ENCODE measurements at places on chromosomes 7 and 10.

GRCh38 chr7:91089382-91089963, 174.8 kb upstream of the FZD1 start:
- peak; percentile 63 for DNase-seq

- DNase-seq: no peak
Observed at GRCh38 chr7:73995821-73996511, 32.0 kb upstream of the ELN start.

GRCh38 chr10:119418362-119418761, 124.2 kb downstream of the RGS10 start:
- DNase-seq: no peak

GRCh38 chr10:23196915-23197314, 4.8 kb downstream of the PTF1A start:
- no peak for DNase-seq

DNA sequence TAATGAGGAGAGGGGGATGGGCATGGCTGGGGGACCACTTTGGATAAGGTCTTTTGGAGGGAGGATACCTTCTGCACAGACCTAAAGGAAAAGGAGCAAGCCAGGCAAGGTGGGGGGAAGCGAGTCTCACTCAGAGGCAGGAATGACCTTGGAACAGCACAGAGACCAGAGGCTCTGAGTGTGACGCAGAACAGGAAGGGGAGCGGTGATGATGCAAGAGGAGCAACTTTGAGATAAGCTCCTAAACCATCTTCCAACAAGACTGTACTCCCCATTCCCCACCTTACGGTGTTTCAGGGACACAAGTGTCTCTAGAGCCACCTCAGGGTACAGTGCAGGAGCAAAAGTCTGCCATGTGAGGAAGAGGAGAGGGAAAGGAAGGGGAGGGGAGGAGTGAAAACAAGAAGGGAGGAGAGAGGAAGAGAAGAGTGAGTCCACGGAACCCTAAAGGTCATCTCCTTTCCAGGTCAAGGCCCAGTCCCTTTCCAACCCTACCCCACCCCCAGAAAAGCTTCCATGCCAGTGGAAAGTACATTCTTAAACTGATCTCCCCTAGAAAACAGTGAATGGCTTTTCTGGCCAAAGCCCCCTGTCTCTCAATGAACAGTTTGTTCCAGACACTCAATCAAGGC, 54.1 kb downstream of the JAZF1 start:
- no peak for DNase-seq

GRCh38 chr10:133273534-133274143, 3.0 kb downstream of the ADAM8 start:
- DNase-seq: no peak

GRCh38 chr7:1883834-1884582, 213.9 kb downstream of the ELFN1 start:
- no peak for DNase-seq

DNA sequence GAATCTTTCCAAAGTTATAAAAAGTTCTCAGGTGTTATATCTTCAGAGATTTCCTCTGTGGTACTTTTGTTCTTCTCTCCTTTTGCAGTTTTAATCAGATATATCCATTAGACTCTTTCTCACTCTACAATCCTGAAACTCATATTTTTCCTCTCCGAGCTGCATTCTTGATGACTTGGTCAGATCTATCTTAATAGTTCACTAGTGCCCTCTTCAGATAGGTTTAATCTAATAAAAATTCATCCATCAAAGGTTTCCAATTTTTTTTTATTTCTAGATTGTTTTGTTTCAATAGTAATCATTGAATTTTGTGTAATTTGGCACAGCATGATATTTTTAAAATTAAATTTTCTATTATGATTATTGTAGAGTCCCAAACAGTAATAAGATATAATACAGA, 21.8 kb upstream of the DGKB start:
- DNase-seq: peak; percentile 39

DNA sequence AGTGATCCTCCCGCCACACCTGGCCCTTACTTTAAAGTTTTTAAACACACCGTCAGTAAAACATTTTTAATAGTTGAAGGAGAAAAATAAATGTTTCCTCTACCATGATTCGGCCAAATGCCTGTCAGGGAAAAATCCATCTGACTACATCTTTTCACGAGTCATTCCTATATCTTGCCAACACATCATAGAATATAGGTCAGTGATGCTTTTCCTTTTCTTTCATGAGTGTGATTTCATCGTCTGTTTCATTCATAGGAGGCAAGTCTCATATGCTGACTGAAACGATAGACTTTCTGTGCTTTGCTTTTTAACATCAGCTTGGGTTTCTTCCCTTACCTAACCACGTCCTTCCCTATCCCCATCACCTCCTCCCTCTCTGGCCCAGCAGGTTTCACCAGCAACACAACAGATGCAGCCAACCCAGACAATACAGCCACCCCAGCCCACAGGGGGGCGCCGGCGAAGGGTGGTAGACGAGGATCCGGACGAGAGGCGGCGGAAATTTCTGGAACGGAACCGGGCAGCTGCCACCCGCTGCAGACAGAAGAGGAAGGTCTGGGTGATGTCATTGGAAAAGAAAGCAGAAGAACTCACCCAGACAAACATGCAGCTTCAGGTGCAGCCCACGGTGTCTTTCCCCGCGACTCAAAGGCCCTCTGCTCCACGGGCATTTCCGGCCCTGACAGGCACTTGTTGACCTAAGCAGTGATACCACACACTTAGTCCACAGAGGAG, 149.2 kb downstream of the TRIL start:
- peak; percentile 56 for DNase-seq

- DNase-seq: no peak
Observed at GRCh38 chr7:3195160-3195559, 105.9 kb upstream of the SDK1 start.

GRCh38 chr7:95875519-95875918, 103.2 kb downstream of the DYNC1I1 start:
- DNase-seq: no peak

- peak; percentile 32 for DNase-seq
Observed at GRCh38 chr7:75639071-75639885, 99.5 kb downstream of the HIP1 start.

DNA sequence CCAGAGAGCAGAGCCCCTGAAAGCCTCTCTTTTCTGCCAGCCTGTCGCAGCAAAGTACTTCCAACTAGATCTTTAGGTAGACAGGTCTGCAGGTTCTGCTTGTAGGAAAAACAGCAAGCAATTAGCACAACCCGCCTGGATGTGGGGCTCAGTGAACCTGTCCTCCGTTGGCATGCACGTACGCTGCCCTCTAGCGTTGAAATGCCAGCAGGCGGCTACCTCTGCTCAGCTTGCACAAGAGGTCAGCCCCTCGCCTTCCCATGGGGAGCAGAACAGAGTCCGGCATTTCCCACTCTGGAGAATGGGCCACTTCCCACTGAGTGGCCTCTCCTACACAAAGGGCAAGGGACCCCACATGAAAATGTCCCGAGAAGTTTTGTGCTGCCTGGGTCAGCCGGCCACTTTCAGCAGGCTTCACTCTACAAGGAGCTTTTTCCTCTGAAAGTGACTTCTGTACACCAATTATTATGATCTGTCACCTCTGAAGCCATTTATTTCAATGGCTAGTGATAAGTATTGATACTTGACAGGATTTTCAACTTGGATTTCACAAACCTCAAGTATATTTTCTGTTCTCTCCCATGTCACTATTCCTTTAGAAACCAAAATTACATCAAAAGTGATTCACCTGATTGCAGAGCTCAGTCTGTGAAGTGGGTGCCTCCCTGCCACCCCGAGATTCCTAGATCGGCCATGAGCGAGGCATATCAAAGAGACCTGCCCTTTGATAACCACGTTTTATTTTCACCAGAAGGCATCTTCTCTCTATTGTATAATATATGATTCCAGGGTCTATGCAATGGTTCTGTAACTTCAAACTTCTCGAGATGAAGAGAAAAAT, 56.7 kb downstream of the JCAD start:
- DNase-seq: peak; percentile 55

GRCh38 chr7:151987748-151988529, 31.7 kb downstream of the GALNTL5 start:
- DNase-seq: no peak

DNA sequence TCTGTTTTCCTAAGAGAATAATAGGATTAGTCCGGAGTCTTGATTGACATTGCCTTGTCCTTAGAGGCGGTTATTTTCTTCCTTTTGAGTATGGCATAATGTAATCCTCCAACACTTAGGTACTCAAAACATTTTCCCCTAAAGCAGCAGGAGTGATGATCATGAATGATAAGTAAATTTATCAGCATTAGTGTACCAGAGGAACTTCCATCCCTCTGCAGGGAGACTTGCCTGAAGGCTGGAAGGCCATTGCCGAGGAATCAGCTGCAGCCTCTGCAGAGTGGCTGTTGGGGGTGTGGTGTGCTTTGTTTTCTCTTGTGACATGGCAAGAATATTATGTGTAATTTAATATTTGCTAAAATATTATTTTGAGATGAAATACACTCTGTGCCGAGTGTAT, 56.8 kb downstream of the RAB11FIP2 start:
- DNase-seq: no peak

- DNase-seq: no peak
Observed at GRCh38 chr10:32582946-32583345, 137.0 kb downstream of the CCDC7 start.

DNA sequence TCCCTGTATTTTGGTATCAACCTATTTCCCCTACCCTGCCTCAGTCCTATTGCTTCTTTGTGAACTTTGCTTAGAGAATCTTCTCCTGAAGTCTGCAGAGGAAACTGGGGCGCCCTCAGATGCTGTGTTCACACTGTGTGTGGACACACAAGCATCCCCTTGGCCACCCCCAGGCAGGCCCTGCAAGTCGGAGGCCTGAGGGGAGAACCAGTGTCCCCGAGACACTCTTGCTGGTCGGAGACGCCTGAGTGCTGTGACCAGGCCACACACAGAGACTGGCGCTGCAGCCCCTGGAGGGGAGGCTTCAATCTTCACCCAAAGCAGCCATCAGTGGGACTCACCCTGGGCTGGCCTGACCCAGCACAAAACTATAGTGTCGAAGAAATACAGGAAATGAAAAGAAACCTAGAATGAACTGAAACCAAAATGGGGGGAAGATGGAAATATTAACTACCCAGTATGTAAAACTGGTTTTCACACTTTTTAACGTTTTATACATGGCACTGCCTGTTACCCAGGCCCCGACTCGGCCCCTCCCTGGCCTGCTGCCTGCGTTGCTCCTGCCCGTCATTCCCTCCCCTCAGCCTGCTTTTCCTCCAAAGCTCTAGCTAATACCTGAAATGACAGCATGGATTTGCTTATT, 48.4 kb upstream of the FAM20C start:
- DNase-seq: no peak

DNA sequence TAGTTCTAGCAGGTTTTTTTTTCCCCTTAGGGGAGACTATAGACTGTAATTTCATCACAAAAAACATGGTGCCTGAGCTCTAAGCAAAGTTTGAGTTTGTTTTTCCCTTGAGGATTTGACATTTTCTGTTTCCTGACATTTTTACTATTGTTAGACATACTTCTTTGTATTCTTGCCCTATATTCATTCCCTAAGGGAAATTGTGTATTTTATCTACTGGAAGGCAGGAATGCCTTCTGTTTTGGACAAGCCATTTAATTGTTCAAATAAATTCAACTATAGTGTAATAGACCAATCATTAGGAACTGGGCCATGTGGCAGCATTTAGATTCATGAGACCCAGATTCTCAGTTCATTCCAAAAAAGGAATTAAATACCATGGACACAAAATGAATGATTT, 335.0 kb downstream of the EXOC4 start:
- no peak for DNase-seq

GRCh38 chr7:107044347-107045194, at the start of gene PRKAR2B:
Gene PRKAR2B, plus strand, starts transcription at chr7:107044705. Its CDS starts 203 bp downstream, at chr7:107044908.
- no peak for DNase-seq

DNA sequence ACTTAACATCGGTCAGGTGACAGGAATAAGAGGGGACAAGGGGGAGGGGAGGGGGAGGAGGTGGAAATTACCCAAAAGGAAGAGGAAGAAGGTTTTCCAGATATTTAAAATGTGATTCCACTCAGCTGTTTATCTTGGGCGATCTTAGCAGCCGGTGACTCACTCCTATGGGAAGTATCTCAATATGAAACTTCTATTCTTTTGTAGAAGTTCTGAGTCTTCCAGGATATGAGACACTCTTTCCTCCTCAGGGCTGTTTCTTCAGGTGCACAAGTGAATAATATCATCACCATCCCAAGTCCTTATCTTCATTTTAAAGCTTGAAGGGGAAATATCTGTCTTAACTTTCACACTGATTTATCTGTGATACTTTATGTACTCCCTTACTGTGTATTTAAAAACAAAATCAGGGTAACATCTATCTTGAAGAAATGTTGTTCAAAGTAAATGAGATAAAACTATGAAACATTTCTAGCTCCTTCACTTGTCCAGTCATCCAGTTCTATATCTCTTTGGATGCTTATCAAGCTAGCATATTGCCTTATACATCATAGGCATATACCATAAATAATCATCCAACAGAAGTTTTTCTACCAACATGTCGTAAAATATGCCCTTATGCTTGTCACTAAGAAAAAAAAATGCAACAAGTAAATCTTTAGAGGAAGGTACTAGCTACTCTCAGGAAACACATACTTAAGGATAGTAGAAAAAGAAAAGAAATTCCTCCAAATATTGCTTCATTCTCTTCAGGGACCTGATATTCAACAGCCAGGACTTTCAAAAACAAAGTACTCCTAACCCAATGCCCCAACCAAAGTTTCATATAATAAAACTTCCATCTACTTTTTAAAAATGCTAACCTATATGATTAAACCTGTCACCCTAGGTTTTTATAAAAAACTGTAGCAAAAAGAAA, 13.7 kb downstream of the DOCK4 start:
- DNase-seq: peak; percentile 94

DNA sequence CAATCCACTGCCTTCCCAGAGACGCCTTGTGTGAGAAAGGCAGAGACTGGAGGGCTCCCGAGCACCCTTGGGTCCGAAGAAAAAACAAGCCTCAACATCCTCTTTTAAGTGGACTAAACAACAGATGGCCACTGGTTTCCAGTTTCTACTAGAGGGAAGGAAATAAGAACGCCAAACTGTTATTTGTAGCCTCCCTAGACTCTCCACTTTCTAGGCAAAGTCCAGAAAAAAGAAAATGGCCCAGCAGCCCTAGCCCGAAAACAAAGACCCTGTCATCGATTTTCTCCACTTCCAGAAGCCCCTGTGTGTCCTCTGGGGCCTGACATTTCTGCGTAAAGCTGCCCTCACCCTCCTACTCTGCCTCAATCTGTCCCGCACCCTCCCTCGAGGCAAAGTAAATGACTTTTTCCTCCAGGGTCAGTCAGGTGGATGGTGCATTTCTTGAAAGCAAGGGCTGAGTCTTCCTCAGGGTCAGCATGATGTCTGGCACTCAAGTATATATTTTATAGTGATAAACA, 6.0 kb downstream of the RGS10 start:
- DNase-seq: no peak

- no peak for DNase-seq
Observed at GRCh38 chr7:21200503-21200902, 227.4 kb upstream of the SP4 start.

GRCh38 chr10:67815571-67816059, 22.4 kb downstream of the DNAJC12 start:
- DNase-seq: no peak

DNA sequence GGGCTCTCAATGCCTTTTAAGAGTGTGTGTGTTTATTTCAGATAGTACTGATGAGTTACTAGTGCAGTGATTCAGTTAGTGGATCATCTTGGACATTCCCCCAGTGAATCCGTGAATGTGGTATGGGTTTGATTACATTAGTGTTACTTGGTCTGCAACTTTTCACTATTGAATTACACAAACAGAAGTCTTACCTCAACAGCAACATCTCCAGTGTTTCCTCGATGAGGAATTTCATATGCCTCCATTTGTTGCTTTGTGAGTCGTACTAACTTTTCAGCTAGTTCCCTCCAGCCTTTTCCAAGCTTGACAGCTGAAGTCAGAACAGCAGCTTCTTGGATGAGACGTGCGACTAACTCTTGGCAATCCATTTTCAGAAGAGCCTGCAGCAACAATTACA, 63.2 kb downstream of the MACC1 start:
- no peak for DNase-seq
